ENCODE measurements at places on chromosomes 13 and 19. TPM values are rescaled to one million over a fixed set of nuclear protein-coding genes. Genes with fewer than 3 reads are reported as not detected.

ZNF578 gene
- 4.6 TPM for total RNA-seq

MYH14 gene
- not detected for total RNA-seq

TRAPPC2B gene
- 10.9 TPM for total RNA-seq

PSG2 gene
- total RNA-seq, result 0.65 TPM

C19orf33 gene
- not detected for total RNA-seq

ZNF611 gene
- total RNA-seq, result 10.4 TPM

LAIR2 gene
- not detected for total RNA-seq

GRIN2D gene
- total RNA-seq, result 0.65 TPM
